ENCODE measurements at places on chromosomes 13 and 19. TPM values are rescaled to one million over a fixed set of nuclear protein-coding genes. Genes with fewer than 3 reads are reported as not detected.

LRRC25 gene
- not detected for total RNA-seq

PTGER1 gene
- 0.20 TPM for total RNA-seq

PCP2 gene
- total RNA-seq = not detected

ZNF836 gene
- total RNA-seq = 7.7 TPM
